T-helper 2 cell (primary cell): ENCODE measurements at places on chromosomes 2 and 18.

DNA sequence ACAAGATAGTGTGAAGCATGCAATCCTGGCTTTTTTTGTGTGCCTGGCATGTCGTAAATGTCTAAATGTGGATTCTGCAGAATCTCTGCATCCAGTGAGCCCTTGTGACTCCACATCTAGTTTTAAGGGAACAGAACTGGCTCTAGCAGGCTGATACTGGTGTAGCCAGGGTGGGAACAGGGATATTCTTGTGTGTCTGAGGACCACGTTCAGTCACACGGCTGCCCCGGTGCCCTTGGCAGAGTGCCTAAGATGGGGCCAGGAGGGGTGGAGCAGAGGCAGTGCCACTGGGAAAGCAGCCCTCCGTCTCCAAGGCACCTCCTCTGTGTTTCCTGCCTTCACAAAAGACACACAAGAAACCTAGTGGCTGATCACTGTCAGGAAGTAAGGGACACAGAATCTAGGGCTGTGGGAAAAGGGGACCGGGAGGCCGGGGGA lies 91.5 kb upstream of the PARD3B start:
- DNase-seq, result no peak

- DNase-seq, result no peak
These were observed 173.8 kb downstream of the SEPTIN10 start for GRCh38 chr2:109439986-109440385.

- no peak for DNase-seq
These were observed 3.9 kb upstream of the IL1R2 start for GRCh38 chr2:101987832-101988231.

- DNase-seq, result no peak
These were observed 473.7 kb upstream of the SALL3 start for GRCh38 chr18:78505851-78506461.

GRCh38 chr2:210177769-210178168 lies 6.6 kb upstream of the KANSL1L start:
- no peak for DNase-seq

GRCh38 chr2:109727929-109728447 lies 66.1 kb upstream of the RGPD5 start:
- DNase-seq, result peak; percentile 34

DNA sequence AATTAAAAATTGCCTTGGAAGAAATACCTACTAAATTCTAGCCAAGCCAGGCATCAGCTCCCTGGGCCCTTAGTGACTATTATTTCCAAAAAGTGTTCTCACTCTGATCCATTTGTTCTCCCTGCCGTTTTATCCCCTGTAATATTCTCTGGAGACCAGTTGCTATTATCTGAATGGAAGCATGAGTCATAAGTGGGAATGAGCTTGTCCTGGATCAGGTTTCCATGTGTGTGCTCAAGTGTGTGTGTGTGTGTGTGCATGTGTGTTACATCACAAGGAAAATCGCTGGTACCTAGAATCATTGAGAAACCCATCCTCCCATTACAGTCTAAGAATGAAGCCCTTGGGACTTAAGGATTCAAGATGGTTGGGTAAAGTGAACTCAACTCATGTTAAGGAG lies 130.3 kb upstream of the CXCR4 start:
- DNase-seq, result no peak
